ENCODE measurements at places on chromosomes 11 and 22.

GRCh38 chr11:63826471-63827190, 12.3 kb upstream of the MARK2 start:
- no peak for DNase-seq

DNA sequence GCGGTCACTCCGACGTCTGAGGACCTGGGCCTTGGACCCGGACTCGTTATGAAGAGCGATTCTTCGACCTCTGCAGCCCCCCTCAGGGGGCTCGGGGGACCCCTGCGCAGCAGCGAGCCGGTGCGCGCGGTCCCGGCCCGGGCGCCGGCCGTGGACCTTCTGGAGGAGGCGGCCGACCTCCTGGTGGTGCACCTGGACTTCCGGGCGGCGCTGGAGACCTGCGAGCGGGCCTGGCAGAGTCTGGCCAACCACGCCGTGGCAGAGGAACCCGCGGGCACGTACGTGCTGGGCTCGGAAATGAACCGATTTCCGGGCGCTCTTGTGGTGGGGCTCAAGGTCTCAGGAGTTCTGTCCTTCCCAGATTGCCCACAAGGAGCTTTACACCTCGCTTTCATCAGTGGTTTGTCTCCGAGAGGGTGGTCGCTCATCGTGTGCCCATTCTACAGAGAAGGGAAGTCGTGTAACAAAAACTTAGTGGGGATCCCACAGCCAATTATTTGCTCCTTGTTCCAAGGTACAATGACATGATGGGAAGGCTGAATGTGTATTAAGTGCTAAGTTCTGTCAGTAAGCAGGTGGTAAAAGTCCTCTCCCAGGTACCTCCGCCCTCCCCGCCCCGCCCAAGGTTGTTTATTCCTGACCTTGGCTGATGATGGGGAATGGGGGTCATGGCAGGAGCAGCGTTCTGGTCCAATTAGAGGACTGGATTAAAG, 695 bp downstream of the PEX26 start:
- no peak for DNase-seq

- no peak for DNase-seq
Measured at GRCh38 chr22:39278040-39278439, 33.3 kb upstream of the PDGFB start.

DNA sequence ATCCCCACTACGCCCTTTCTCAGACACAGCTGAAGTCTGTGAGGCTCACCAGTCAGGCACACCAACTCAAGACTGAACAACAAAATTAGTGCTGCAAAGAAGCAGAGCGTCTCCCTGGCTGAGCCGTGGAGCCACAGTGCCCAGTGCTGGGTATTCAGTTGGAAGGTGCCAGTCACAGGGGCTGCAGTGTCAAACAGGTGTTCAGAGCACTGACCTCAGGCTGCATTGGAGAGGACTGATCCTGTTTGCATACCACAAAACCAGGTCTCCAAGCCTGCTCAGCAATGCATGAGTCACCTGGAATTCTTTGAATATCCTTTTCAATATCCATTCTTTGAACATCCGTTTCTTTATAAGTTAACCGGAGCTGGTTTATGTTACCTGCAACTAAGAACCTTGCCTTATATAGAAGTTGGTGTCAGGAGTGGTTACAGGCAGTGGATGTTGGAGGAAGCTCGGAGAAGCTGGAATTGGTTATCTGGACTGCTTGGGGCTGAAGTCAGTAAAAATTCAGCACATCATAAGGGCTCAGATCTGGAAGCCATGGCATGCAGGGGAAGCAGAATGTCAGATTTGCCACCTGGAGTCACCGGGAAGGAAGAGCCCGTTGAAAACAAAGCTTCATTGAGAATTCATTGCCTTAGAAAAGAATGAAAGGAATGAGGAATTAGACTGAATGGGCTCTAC, 30.3 kb downstream of the PDGFB start:
- DNase-seq = no peak

GRCh38 chr11:79864882-79865281, 424.1 kb upstream of the TENM4 start:
- DNase-seq = no peak

DNA sequence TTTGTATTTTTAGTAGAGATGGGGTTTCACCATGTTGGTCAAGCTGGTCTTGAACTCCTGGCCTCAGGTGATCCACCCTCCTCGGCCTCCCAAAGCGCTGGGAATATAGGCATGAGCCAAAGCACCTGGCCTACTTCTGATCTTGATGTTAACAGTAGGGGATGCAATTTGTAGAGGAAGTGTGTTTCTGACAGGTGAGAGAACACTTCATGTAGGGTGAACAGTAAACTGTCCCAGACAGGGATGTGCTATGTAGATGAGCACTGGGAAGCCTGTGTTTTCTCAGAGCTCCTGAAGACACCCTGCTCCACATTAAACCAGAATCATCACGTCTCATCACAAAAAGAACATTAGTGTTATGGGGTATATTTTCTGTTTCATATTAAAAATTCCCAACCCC, 45.1 kb downstream of the UBASH3B start:
- DNase-seq = no peak
